ENCODE measurements at places on chromosomes 7 and 10. TPM values are rescaled to one million over a fixed set of nuclear protein-coding genes. Genes with fewer than 3 reads are reported as not detected.

DNA sequence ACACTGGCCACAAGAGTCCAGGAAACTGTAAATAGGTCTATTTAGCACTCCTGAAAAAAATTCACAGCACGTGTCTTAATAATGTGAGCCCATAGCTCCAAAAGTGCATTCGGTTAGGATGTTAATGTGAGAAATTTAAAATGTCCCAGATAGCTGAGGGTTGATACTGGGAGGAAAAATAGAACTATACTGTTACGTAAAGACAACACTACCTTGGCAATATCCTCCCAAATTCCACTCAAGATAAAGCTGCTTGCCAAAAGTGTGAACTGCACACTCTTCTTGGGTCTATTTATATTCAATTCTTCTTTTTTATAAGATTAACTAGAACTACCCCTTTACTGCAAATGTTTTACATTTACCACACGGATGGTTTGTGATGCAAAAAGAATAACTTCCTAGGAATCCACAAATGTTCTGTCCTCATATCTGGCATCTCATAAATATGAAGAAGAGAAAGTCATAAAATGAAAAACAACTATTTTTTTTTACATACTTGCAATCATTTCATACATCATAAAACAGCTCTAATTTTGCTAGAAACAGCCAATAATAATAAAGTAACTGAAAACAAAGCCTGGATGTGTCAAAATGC, 10.4 kb downstream of the RAB11FIP2 start:
- H3K36me3 ChIP-seq, result no peaks in the 10 kb centered on the region
- H3K4me3 ChIP-seq, result no peak overlapping the region
- 0 out of 2 replicates have a peak, but pooled peaks cover 1% of the 10 kb centered on the region for H3K4me1 ChIP-seq
- H3K27me3 ChIP-seq, result no peaks in the 10 kb centered on the region
- no peak overlapping the region for H3K27ac ChIP-seq

DNA sequence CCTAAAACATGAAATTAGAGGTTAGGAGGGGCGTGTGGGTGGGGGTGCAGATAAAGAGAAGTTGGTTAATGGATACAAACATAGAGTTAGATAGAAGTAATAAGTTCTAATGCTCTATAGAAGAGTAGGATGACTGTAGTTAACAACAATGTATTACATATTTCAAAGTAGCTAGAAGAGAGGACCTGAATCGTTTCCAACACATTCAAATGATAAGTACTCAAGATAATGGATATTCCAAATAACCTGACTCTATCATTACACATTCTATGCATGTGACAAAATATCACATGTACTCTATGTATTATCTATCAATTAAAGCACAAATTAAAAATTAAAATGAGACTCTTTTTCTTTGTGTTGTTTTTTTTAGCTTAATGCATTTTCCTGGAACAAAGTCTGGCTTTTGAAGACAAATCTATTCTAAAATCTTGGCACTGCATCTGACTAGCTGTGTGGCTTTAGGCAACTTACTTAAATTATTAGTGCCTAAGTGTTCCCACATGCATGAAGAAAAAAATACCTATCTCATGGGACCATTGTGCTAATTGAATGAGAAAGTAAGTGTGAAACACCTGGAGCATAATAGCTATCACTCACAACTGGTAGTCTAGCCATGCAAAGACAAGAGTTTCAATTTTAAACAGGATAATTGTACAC, 75.7 kb downstream of the SEMA3C start:
- no peaks in the 10 kb centered on the region for H3K36me3 ChIP-seq
- H3K4me1 ChIP-seq, result peaks cover 46% of the 10 kb centered on the region
- no peaks in the 10 kb centered on the region for H3K27me3 ChIP-seq
- H3K4me3 ChIP-seq, result no peak overlapping the region

GRCh38 chr7:80858141-80858903, 60.5 kb downstream of the SEMA3C start:
- no peaks in the 10 kb centered on the region for H3K27me3 ChIP-seq

GRCh38 chr7:140322759-140323158, 75.6 kb downstream of the SLC37A3 start:
- H3K36me3 ChIP-seq, result no peaks in the 10 kb centered on the region
- H3K4me3 ChIP-seq, result no peak overlapping the region
- H3K27me3 ChIP-seq, result no peaks in the 10 kb centered on the region
- no peak overlapping the region for H3K27ac ChIP-seq

Gene LRWD1
- total RNA-seq, result 66.3 TPM

Gene ZNF853
- total RNA-seq, result not detected

Gene GIMAP1
- not detected for total RNA-seq

Data from SJSA1 (cell line).